ENCODE measurements at places on chromosomes 1 and 21. TPM values are rescaled to one million over a fixed set of nuclear protein-coding genes. Genes with fewer than 3 reads are reported as not detected.

Gene LAMTOR5
- 64.9 TPM for total RNA-seq

GRCh38 chr1:88946861-88947260 is 45.6 kb downstream of the KYAT3 start:
- H3K27me3 ChIP-seq, result no peaks in the 10 kb centered on the region
- peaks cover 53% of the 10 kb centered on the region for H3K36me3 ChIP-seq
- no peak for DNase-seq
- no peak overlapping the region for H3K27ac ChIP-seq
- no peaks in the 10 kb centered on the region for H3K4me1 ChIP-seq

GRCh38 chr1:29825274-29825940 is 589.1 kb downstream of the PTPRU start:
- H3K4me1 ChIP-seq, result no peaks in the 10 kb centered on the region
- H3K4me3 ChIP-seq, result no peak overlapping the region
- DNase-seq, result no peak
- H3K27me3 ChIP-seq, result no peaks in the 10 kb centered on the region
- no peaks in the 10 kb centered on the region for H3K36me3 ChIP-seq

DNA sequence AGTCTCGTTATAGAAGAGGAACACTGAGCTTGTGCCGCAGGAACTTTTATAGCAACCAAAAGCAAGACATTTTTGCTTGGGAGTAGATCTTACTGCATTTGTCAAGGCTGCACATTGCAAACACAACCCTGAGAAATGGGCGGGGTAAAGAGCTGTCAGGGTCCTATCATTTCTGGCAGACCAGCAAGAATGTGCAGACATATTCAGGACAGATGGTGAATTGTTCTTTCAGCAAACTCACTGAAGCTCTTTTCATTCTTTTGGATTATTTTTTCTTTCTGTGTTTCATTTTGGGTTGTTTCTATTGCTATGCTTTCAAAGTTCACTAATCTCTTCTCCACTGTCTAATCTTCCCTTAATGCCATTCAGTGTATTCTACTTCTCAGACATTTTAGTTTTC is 5.1 kb upstream of the ACTN2 start:
- no peaks in the 10 kb centered on the region for H3K36me3 ChIP-seq
- H3K27me3 ChIP-seq, result no peaks in the 10 kb centered on the region

Gene MROH7
- 46.6 TPM for total RNA-seq

Gene C1QA
- total RNA-seq, result 12.3 TPM

DNA sequence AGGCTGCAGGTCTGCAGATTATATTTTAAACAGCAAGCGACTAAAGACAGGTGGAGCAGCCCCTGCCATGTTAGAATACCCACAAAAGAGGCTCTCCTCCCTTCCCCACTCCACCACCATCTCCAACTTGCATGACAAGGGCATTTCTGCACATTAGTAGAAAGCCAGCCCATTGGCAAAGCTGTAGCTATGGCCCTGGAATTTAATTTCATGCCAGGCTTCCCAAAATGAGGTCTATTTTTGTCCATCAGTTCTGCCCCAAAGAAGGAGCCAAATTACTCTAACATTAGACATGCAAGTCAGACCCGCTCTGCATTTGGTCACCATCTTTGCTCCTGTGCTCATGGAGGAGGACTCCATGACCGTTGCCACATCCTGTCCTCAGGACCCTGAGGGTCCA is 115.2 kb downstream of the LAMC2 start:
- H3K27ac ChIP-seq, result no peak overlapping the region
- no peaks in the 10 kb centered on the region for H3K4me1 ChIP-seq
- DNase-seq, result no peak
- no peaks in the 10 kb centered on the region for H3K27me3 ChIP-seq
- no peak overlapping the region for H3K4me3 ChIP-seq

GRCh38 chr1:47941609-47942239 is 55.5 kb downstream of the TRABD2B start:
- H3K27me3 ChIP-seq, result no peaks in the 10 kb centered on the region
- no peak for DNase-seq
- peak overlapping the region; percentile 70 for H3K27ac ChIP-seq
- no peak overlapping the region for H3K4me3 ChIP-seq
- no peaks in the 10 kb centered on the region for H3K36me3 ChIP-seq

GRCh38 chr21:43721206-43721605 is 2.3 kb downstream of the PDXK start:
- no peaks in the 10 kb centered on the region for H3K27me3 ChIP-seq
- DNase-seq, result no peak
- no peaks in the 10 kb centered on the region for H3K36me3 ChIP-seq
- peak overlapping the region; percentile 99 for H3K4me3 ChIP-seq
- peaks cover 36% of the 10 kb centered on the region for H3K4me1 ChIP-seq

Gene CRP
- not detected for total RNA-seq

Gene SELENBP1
- 561 TPM for total RNA-seq

Gene SRM
- total RNA-seq, result 22.3 TPM

GRCh38 chr21:33229784-33230544 is at the start of gene IFNAR2:
Gene IFNAR2 (plus strand): TSS chr21:33229938. CDS start chr21:33241923, 11,985 bp downstream.
- H3K4me3 ChIP-seq, result peak within 1 kb of the TSS; percentile 94
- DNase-seq, result peak; percentile 87
- H3K4me1 ChIP-seq, result peaks cover 18% of the 10 kb centered on the region
- H3K27me3 ChIP-seq, result no peaks in the 10 kb centered on the region

- H3K27ac ChIP-seq, result no peak overlapping the region
- H3K36me3 ChIP-seq, result no peaks in the 10 kb centered on the region
- no peaks in the 10 kb centered on the region for H3K4me1 ChIP-seq
- H3K27me3 ChIP-seq, result no peaks in the 10 kb centered on the region
- no peak overlapping the region for H3K4me3 ChIP-seq
Observed at GRCh38 chr1:25066731-25067517, 136.8 kb upstream of the RUNX3 start.

Gene LCA5L
- total RNA-seq, result 0.88 TPM

DNA sequence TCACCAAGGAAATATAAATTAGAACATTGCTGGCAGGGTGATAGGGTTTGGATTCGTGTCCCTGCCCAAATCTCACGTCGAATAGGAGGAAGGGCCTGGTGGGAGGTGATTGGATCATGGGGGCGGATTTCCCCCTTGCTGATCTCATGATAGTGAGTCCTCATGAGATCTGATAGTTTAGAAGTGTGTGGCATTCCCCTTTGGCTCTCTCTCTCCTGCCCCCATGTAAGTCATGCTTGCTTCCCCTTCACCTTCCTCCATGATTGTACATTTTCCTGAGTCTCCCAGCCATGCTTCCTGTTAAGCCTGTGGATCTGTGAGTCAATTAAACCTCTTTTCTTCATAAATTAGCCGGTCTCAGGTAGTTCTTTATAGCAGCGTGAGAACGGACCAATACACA is 60.6 kb downstream of the VPS26C start:
- H3K27ac ChIP-seq, result no peak overlapping the region
- H3K36me3 ChIP-seq, result peaks cover 18% of the 10 kb centered on the region
- H3K4me3 ChIP-seq, result no peak overlapping the region
- no peak for DNase-seq

DNA sequence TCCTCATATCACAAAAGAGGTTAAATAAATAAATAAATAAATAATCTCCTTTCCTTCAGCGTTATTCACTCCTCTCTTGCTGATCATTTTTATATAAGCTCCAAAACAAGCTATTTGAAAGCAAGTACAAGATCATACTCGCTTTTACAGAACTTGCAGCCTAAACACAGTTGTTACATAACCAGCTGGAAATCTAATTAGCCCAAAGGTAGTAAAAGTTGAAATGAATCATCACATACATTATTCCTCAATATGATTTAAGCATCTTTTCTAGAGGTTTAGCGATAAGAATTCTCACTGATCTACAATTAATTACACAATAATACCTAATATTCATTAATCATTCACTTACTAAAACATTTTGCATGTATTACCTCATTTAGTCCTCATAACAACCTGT is 160.2 kb downstream of the COP1 start:
- no peaks in the 10 kb centered on the region for H3K36me3 ChIP-seq
- no peak for DNase-seq
- no peak overlapping the region for H3K4me3 ChIP-seq
- H3K4me1 ChIP-seq, result no peaks in the 10 kb centered on the region
- H3K27ac ChIP-seq, result no peak overlapping the region

Gene CR2
- 0.76 TPM for total RNA-seq

DNA sequence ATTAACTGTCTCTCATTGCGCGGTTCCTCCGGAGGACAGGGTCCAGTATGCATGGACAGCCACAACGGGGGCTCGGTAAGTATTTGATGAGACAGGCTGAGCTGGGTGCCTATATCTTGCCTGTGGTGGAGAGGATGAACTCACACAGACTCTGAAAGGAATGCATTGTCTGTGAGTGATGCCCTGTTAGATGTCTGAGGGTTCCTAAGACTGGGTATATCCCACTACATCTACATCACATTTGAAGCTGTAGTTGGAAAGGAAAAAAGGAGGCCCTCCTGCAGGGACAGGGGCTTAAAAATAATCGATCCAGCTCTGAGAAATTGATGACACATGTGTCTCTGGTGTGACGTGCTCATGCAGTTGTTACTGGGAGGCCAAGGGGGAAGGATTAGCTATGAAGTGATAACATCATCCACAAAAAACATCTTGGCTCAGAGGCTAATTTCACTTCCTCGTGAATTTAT is 1.9 kb downstream of the ADARB1 start:
- no peak overlapping the region for H3K27ac ChIP-seq
- no peak for DNase-seq
- H3K4me3 ChIP-seq, result no peak overlapping the region
- H3K36me3 ChIP-seq, result no peaks in the 10 kb centered on the region
- peaks cover 7% of the 10 kb centered on the region for H3K4me1 ChIP-seq
- no peaks in the 10 kb centered on the region for H3K27me3 ChIP-seq

- H3K27ac ChIP-seq, result no peak overlapping the region
- no peaks in the 10 kb centered on the region for H3K4me1 ChIP-seq
- H3K4me3 ChIP-seq, result no peak overlapping the region
Observed at GRCh38 chr1:59081181-59081580, 215.7 kb upstream of the FGGY start.

GRCh38 chr1:24283326-24284155 is 35.6 kb upstream of the GRHL3 start:
- peak; percentile 51 for DNase-seq
- H3K27ac ChIP-seq, result no peak overlapping the region
- H3K27me3 ChIP-seq, result no peaks in the 10 kb centered on the region
- no peaks in the 10 kb centered on the region for H3K36me3 ChIP-seq
- no peak overlapping the region for H3K4me3 ChIP-seq

DNA sequence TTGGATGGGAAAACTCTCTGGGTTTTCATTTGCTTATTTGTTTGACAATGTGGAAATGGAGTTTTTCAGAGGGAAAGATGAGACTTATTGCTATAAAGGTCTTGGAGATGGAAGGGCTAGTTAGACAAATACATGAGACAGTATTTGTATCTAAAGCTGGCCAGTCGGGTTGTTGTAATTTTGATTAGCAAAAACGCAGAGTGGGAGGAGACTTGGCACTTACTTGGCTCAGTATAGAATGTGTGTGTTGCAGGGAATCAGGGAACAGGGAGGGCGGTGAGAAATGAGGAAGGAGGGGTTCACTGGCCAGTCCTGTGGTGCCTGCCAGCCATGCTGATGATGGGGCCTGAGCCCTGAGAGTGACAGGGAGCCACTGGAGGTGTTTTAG is 6.0 kb upstream of the FOXE3 start:
- no peaks in the 10 kb centered on the region for H3K4me1 ChIP-seq
- H3K4me3 ChIP-seq, result no peak overlapping the region
- H3K36me3 ChIP-seq, result no peaks in the 10 kb centered on the region
- no peak for DNase-seq
- no peaks in the 10 kb centered on the region for H3K27me3 ChIP-seq

Gene PTPN22
- total RNA-seq, result 12.4 TPM

Gene CEP170
- total RNA-seq, result 92.4 TPM

GRCh38 chr1:184684285-184685074 is 70.2 kb downstream of the EDEM3 start:
- H3K4me3 ChIP-seq, result no peak overlapping the region
- no peaks in the 10 kb centered on the region for H3K4me1 ChIP-seq
- no peaks in the 10 kb centered on the region for H3K27me3 ChIP-seq
- no peak overlapping the region for H3K27ac ChIP-seq
- no peaks in the 10 kb centered on the region for H3K36me3 ChIP-seq
- DNase-seq, result no peak

Gene PKN2
- 100 TPM for total RNA-seq

Gene AGL
- total RNA-seq, result 18.5 TPM

DNA sequence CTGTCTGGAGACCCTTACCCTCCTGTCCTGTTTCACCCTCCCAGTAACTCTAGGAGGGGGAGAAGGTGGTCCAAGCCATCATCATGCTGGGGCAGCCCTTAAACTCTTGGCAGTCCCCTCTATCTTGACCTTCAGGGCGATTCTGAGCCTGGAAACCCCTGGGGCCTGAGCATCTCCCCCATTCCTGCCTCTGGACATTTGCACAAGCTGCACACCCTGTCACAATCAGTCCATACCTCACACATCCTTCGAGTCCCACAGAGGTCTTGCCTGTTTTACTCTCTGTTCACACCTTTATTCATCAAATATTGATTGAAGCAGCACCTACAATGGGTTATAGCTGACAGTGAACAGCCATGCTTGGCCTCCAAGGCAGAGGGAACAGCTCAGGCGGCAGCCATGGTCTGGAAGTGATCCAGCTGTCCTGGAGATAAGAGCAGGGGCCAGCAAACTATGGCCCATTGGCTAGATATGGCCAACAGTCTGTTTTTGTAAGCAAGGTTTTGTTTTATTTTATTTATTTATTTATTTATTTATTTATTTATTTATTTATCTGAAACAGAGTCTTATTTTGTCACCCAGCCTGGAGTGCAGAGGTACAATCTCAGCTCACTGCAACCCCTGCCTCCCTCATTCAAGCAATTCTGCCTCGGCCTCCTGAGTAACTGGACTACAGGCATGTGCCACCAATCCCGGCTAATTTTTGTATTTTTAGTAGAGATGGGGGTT is 7.1 kb upstream of the FAM131C start:
- no peak for DNase-seq
- no peak overlapping the region for H3K4me3 ChIP-seq
- H3K36me3 ChIP-seq, result no peaks in the 10 kb centered on the region
- no peak overlapping the region for H3K27ac ChIP-seq
- no peaks in the 10 kb centered on the region for H3K4me1 ChIP-seq

DNA sequence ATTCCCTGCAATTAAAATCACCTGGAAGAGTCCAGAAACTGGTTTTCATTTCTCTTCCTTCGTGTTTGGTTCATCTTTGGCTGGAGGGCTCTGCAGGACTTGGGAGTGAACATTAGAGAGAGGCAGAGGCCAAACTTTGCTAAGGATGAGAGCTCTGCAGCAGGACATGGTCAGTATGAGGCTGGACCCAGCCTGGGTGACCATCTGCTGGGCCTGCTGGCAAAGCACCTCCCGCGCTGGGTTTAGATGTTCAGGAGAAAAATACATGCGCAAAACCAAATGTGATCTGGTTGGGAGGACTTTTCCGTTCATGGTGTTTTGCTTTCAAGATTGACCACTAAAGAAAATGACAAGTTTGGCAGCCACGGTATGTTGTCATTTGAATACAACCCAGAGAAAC is 15.9 kb downstream of the KAZN start:
- no peaks in the 10 kb centered on the region for H3K36me3 ChIP-seq
- no peak overlapping the region for H3K27ac ChIP-seq
- no peaks in the 10 kb centered on the region for H3K4me1 ChIP-seq
- no peak for DNase-seq
- no peaks in the 10 kb centered on the region for H3K27me3 ChIP-seq

- H3K4me1 ChIP-seq, result peaks cover 9% of the 10 kb centered on the region
- no peak overlapping the region for H3K4me3 ChIP-seq
- H3K27me3 ChIP-seq, result no peaks in the 10 kb centered on the region
- no peak overlapping the region for H3K27ac ChIP-seq
Observed at GRCh38 chr1:230099465-230099864, 32.4 kb downstream of the GALNT2 start.
